ENCODE measurements at places on chromosomes 1 and 21.

DNA sequence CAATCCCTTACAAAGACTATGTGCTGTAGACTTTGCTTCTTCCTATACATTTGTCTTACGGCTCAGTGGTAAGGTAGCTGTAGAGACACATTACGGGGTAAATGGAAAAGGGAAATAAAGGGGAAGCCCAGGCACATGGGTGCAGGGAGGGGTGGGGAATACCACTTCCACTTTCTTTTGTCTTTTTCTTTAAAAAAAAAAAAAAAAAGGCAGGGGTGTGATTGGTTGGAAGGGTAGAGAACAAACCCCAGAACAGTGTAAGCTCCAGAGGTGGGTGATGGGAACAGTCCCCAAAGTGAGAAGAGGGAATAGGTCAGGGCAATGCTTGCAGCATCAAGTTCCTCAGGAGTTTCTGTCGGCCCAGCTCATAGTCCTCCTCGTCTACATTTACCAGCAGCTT, 3.9 kb downstream of the NIT1 start:
- DNase-seq, result no peak

GRCh38 chr1:116605315-116605714, 34.5 kb upstream of the CD58 start:
- no peak for DNase-seq

DNA sequence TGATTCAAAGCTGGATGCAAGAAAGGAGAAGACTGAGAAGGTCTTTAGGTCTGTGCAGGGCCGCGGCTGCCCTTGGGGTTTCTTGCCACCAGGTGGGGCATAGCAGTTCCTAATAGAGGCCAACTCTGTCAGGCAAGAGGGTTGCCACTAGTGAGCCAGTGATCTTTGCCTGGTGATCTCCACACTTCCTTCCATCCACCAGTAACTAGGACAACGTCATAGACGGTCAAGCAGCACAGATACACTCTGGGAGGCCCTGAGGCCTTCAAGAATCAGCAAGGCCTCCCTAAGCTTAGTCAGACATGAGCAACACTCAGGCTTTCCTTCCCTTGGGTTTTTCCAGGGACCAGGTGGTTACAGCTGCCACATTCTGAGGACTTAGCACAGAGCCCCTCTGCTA, 32.9 kb upstream of the ATP2B4 start:
- DNase-seq, result no peak

- no peak for DNase-seq
Measured at GRCh38 chr1:239164451-239165180, 221.8 kb upstream of the CHRM3 start.

DNA sequence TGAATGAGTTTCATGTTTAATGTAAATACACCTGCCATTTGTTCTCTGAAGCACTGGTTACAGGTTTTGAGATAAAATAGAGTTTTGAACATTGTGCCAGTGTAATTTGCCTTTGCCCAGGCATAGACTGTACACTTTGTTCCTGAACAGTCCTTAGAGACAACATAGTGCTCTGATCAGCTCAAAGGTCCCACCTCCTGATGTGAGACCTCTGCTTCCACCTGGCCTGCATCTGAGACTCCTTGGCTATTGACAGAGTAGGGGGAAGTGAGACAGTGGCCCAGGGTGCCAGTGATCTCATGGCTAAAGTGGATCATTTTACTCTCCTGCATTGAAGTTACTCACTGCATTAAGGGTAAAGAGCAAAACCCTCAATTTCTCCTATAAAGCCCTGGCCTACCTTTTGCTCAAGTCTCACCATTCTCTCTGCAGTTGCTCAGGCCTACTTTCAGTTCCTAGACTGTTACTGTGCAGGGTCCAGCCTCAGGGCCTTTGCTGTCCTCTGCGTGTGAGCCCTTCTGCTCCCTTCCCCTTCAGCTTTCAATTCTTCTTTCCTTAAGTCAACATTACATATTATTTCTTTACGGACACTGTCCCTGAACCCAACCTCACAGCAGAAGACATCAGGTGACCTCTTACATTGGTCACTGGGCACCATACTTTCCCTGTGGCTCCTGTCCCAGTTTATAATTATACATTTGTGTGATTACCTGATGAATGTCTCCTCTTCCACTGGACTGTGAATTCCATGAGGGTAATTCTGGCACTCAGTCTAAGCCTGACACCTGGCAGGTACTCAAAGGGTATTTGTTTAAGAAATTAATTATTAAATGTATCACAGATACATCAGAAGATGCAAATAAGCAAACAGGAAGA, 142.9 kb downstream of the ROR1 start:
- DNase-seq, result no peak

DNA sequence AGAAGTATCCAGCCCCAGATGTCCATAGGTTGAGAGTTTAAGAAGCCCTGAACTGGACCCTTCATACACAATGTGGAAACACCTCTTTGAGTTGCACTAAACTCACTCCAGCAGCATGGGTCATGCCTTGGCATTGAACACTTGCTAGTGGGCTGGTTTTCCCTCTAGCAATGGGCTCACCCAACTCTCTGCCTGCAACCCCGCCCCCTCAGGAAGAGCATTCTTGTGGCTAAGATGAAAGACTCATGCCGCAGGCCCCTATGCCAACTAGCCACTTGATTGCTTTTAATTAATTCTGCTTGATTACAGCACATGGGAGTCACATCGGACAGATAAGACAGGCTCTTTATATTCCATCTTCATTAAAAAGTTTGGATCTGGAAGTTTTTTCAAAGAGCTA, 136.5 kb upstream of the GJB5 start:
- no peak for DNase-seq

DNA sequence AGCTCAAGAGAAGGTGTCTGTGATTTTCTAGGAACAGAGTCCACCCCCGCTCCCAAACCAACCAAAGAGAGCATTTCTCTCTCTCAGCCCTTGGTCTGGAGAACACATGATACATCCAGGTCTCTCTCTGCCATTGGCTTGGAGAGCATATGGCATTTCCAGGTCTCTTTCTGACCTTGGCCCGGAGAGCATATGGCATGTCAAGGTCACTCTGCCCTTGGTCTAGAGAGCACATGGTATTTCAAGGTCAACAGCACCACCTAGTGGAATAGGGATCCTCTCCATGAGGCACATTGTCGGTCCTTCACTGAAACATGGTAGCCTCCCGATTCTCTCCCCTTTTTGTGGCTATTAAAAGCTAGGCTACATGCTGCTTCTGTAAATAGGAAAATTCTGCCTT, 437.7 kb upstream of the OLFM3 start:
- DNase-seq, result no peak

GRCh38 chr1:74686928-74687327, 13.3 kb upstream of the ERICH3 start:
- DNase-seq, result no peak

GRCh38 chr1:99818063-99818699, 32.0 kb upstream of the AGL start:
- no peak for DNase-seq

DNA sequence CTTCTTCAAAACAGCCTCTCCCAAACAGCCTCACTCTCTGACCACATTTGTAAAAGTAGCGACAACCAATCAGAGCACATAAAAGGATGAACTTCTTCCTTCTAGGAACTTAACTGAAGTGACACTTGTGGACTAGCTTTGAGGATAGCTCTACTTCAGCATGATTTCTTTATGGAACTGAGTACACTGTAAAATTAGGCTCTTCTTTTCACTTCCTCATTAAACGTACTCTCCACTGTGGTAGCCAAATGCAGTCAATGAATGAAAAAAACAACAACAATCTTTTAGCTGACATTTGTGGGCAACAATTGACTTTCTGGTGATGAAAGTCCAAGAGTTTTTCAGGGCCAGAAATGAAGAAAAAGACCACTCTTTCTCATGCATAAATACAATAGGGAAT, 9.6 kb downstream of the LRRC53 start:
- no peak for DNase-seq

- no peak for DNase-seq
Measured at GRCh38 chr1:204162494-204163074, 3.6 kb downstream of the REN start.

DNA sequence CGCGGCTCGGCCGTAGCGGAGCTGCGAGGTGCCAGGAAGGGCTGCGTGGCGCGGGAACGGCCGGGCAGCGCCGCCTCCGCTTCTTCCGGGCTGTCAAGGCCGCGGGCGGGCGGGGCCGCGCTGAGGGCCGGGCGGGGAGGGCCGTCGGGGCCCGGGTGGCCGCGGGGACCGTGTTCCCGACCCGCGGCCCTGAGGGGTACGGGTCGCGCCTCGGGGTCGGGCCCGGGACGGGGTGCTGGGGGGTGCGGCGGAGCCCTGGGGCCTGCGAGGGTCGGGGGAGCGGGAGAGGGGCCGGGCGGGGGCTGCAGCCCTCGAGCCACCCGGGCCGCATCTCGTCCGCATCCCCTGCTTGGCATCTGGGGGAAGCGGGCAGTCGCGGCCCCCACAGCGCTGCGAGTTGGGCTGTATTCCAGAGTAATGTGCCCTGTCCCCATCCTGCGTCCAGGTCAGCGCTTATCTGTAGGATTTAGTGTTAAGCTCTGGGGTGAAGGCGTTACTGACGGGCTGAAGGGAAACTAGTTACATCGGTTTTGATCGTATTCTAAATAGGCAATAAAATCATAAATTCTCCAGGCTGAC, 379 bp downstream of the RER1 start:
- no peak for DNase-seq
